ENCODE measurements at places on chromosomes 3 and 15.

GRCh38 chr3:8712045-8712907 is 21.3 kb upstream of the CAV3 start:
- no peak for DNase-seq

DNA sequence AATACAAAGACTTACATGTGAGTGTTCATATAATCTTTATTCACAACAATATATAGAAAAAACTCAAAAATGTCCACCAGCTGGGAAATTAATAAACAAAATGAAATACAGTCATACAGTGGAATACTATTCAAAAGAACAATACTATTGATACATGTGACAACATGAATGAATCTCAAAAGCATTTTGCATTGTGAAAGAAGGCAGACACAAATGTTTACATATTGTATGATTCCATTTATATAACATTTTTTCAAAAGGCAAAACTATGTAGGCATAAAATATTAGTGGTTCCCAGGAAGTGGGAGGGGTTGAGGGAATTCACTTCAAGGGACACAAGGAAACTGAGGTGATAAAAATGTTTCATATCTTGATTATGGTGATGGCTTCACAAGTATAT is 303.2 kb downstream of the CTNNB1 start:
- no peak for DNase-seq

GRCh38 chr3:45029661-45030060 is 3.6 kb downstream of the CLEC3B start:
- DNase-seq, result peak; percentile 44

- no peak for DNase-seq
These were observed 148.5 kb downstream of the DUT start for GRCh38 chr15:48479751-48480150.

DNA sequence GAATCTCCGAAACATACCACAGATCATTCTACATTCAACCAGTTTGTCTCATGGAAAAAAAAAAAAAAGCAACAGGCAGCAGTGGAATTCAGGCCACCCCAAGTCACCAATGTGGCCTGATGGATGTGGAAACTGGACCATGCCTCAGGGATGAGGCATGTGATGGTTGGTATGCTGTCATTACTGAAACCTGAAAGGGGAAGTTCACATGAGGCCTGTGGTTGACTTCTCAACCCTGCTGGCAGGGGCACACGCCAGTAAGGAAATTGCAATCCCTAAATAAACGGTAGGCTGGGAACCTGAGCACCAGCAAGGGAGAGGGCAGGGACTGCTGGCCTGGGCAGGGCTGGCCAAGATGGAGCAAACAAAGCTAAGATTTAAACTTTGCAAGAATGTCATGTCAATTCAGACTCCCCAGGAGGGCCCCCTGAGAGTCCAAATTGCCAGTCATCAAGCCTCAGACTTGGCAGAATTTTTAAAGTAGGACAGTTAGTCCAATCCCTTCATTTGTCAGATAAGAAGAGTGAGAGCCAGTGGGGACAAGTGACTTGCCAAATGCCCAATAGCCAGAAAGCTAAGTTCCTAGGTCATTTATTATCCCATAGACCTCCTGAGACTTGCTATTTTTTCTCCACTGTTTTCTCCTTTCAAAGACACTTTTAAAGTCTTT is 310.4 kb downstream of the ERC2 start:
- no peak for DNase-seq

DNA sequence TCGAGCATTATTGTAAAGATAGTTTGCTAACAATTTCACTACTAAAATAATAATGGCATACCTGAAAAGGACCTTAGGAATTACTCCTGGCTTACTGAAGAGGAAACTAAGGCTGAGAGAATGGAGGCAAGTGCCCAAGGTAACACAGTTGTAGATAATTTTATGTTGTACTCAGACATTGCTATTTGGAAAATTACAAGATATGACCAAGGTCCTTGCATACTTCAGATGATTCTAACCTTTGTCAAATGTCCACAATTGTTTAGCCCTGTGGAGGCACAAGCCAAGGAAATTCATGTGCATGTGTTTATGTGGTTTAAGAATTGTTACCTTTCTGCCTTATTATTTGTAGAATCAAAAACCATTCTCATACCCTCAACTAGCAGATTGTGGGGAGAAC is 105.7 kb downstream of the TUSC7 start:
- no peak for DNase-seq

DNA sequence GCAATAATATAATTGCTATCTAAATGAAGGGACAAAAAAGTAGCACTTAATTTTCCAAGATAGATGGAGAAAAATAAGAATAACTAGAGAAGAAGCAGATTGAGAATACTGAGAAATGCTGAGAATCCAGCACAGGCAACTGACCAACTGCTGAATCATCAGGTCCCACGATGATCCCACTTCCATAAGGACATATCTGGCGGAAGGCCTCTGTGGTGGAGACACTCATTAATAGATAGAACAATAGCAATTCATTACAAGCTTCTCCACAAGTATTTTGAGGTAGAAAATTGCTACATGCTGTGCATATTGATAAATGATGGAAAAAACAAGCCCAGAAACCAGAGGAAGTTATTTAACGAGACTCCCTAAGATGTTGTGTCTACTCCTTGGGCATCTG is 105.9 kb downstream of the DUT start:
- no peak for DNase-seq

DNA sequence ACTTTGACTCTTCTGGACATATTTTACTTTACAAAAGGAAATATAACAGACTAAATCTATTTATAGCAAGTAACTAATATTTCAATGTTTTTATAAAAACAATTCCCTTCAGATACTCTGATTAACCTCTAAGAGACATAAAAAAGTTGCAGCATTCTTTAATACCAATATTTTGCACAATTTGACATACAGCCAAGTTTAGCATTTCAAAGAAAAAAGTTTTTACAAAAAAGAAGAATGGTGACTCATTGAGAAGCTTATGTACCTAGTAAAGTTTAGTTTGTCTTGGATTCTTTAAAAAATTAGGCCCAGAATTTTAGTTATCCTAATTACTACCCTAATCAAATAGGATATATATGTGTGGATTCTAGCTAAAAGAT is 17.6 kb downstream of the DAZL start:
- DNase-seq, result peak; percentile 20

- no peak for DNase-seq
These were observed 232.4 kb downstream of the NFKBIZ start for GRCh38 chr3:102081572-102082289.

DNA sequence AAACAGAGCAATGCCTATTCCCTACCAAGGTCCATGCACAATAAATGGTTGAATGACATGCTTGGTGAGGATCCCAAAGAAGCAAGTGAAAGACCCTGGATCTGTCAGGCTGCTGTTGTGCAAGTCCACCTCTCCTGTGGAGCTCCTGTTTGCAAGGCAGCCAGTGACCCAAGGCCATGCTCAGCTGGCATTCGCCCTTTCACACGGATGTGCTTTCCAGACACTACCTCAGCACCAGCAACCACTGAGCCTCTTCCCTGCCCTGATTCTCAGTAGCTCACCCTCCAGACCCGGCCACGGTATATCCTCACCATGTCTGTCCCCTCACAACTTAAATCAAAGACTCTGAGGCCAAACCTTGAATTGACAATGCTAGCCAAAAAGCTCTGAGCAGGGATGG is 23.3 kb downstream of the WWTR1 start:
- DNase-seq, result no peak

DNA sequence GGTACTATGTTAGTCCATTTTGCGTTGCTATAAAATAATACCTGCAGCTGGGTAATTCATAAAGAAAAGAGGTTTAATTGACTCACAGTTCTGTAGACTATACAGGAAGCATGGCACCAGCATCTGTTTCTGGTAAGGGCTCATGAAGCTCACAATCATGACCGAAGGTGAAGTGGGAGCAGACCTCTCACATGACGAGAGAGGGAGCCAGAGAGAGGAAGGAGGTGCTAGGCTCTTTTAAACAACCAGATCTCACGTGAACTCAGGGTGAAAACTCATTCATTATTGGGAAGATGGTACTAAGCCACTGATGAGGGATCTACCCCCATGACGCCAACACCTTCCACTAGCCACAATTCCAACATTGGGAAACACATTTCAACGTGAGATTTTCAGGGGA is 301.7 kb upstream of the MDFIC2 start:
- DNase-seq, result no peak

GRCh38 chr15:41494190-41494921 is 682 bp downstream of the ITPKA start:
- DNase-seq, result no peak

GRCh38 chr3:72171946-72172345 is 387.0 kb upstream of the PROK2 start:
- no peak for DNase-seq

- DNase-seq, result no peak
These were observed 131.0 kb upstream of the CBLB start for GRCh38 chr3:105999856-106000255.

GRCh38 chr15:74464897-74465296 is 3.9 kb upstream of the UBL7 start:
- no peak for DNase-seq

DNA sequence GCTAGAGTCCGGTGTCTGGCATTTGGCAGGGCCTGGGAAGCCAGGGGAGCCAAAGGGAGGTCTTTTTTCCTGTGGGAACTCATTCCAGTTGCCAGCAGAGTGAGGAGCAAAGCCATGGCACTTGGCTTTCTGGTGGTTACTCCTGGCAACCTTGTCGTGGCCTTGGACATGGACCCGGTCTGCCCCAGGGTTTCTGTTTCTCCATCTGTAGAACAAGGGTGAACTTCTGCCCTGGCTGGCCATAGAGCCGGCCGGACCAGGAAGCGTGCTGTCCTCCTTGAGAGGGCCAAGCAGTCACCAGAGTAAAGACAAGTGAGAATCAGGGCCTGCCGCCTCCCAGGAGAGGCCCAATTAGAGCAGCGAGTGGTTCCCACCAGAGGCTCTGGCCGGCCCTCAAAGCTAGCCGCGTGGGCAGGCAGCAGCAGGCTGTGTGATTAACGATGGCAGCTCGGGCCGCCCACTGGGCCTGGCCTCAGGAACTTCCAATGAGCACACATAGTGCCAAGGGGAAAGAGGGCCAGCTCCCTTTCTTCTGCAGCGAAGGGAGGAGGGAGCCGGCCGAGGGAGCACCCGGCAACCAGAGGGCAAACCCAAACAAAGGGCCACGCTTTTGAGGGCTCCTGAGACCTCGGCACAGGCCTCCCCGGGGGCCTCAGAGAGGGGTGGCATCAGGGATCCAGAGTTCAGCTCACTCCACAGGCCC is 29.1 kb upstream of the ELP6 start:
- no peak for DNase-seq

DNA sequence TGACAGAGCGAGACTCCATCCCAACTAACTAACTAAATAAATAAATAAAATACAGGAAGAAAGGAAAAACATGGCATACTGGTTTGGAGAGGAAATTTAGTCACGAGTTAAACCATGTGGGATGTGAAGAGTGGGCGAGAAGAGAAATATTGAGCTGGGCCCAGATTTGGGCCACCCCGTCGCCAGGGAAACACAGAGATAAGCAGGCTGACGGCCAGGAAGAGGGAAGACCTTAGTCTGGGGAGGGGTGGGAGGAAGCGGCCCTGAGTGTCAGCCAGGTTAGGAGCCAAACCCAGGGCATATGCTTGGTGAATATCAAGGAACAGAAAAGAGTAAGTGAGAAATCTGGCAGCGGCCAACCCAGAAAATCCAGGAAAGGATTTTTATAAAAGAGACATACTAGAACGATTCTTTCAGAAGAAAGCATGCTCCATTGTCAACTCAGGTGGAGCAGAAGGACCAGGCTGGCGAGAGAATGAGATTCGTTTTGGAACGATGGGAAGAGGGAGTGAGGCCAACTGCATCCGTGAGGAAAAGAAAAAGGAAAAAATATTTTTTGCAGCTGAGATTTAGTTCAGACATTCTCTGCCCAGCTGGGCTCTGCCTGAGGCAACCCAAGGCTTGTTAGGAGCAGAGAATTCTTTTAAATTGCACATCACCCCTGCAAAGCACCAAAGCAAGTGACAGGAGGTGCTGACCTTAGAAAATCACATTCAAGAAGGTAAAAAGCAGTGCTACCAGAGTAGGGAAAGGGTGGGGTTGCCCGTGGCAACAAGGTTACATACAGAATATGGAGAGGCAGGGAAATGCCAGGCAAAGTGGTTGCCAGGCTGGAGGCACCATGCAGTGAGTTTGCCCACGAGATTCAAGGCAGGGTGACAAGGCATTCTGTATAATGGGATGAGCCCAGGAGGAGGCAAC is 59.3 kb upstream of the RAD18 start:
- DNase-seq, result no peak

GRCh38 chr3:60081381-60082095 is 1031.7 kb upstream of the CFAP20DC start:
- DNase-seq, result no peak

DNA sequence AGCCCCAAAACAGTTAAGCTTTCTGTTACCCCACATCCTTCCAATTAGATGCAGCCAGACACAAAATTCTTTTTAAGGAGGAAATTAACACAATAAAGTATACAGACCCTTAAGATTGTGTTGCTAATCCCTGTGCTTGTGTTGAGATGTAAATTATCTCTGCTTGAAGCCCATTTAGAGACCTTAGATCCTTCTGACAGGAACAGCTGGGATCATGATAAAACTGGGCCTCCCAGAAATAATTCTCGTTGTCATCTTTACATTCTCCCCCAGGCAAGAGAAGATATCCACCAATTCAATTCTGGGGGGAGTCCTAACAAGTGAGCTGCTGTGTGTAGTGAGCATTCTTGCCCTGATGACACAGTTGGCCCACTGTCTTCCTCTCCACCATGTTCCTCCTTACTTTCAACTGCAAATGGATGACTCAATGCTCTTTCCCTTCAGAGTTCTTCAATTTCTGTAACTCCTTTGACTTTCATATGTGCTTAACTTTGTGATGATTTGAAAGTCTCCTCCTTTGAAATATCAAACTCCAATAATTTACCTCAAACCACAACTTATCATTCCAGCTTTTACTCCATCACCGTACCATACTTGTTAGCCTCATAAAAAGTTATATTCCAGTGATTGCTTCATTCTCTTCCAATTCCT is 186.6 kb downstream of the RAP2B start:
- no peak for DNase-seq

DNA sequence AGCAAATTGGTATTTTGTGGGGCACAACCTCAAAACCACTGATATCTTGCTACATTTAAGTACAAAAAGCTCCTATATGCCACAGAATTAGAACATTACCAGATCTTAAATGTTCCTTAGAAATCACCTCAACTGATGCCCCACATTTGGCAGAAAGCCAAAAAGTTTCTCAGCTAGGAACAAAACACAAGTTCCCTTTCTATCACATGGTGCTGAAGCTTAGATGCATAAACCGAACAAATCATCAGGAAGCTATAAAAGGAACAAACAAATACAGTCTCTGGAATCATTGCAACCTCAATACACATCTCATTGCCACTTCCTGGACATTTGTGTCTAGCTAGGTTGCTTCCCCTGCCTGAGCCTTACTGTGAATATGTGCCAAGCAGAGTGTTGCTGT is 492.6 kb downstream of the LPP start:
- DNase-seq, result no peak

DNA sequence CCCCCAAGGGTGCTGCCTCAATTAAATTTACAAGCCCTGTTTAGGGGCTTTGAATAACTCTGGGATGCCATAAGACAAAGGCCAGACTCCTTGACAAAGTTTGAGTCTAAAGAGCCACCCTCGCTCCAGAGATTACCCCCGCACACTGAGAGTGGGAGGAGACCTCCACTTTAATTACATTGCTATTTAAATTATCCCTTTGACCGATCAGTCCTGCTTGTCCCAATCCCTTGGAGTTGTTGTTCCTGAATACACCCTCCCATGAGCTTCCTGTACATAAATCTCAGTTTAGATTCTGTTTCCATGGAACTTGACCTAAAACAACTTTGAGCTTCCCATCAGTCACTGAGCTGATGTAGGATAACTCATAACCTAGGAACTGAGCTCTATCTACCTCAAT is 596.3 kb downstream of the PYDC2 start:
- DNase-seq, result no peak

GRCh38 chr3:125316246-125316645 is 58.9 kb downstream of the ZNF148 start:
- no peak for DNase-seq
